ENCODE measurements at places on chromosomes 1 and 21.
A peak's percentile ranks its signal among the peaks of the same experiment; 100 is the strongest.

- DNase-seq, result peak; percentile 34
Measured at GRCh38 chr1:1510912-1511532, 940 bp upstream of the ATAD3A start.

- DNase-seq, result no peak
Measured at GRCh38 chr1:17258758-17259130, 9.8 kb downstream of the PADI3 start.

- no peak for DNase-seq
Measured at GRCh38 chr21:17708522-17709265, 96.0 kb upstream of the BTG3 start.

- no peak for DNase-seq
Measured at GRCh38 chr1:167446966-167447365, 71.4 kb downstream of the CD247 start.

DNA sequence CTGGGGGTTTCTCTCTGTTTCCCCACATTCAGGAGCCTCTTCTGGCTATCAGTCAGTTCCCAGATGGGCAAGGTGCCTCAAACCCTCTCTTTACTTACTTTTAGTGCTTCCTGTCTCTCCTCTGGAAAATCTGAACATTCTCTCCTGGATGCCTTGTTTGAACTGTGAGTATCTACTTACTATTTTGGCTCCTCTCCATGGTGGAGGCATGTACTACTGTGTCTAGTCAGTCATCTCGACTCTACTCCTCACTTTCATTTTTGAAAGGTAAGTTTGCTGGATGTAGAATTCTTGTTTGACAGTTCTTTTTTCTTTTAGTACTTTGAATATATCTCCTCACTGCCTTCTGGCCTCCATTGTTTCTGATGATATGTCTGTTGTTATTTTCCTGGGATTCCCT is 70.9 kb upstream of the FAM78B start:
- no peak for DNase-seq

DNA sequence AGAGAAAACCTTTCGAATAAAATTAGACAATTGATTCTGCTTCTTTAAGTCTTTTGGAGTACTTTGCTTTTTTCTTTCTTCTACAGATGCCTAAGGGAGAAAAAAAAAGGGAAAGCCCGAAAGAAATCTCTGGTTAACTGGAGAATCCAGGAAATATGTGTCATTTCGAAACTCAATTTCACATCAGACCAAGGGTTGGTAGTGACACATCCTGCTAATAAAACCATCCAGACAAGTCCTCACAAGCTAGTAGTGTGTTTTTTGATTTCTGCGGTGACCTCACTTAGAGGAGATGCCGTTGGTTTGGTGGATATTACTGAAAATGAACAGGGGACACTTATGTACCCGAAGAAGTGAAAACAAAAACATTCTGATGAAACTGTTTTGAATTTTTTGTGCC is 726.5 kb upstream of the ADAMTS5 start:
- DNase-seq, result no peak

- no peak for DNase-seq
Measured at GRCh38 chr1:155011437-155012025, 8.9 kb downstream of the ZBTB7B start.

- no peak for DNase-seq
Measured at GRCh38 chr1:30847358-30847972, 61.1 kb downstream of the SDC3 start.

- DNase-seq, result peak; percentile 52
Measured at GRCh38 chr21:38355992-38356781, 99.4 kb downstream of the KCNJ15 start.

DNA sequence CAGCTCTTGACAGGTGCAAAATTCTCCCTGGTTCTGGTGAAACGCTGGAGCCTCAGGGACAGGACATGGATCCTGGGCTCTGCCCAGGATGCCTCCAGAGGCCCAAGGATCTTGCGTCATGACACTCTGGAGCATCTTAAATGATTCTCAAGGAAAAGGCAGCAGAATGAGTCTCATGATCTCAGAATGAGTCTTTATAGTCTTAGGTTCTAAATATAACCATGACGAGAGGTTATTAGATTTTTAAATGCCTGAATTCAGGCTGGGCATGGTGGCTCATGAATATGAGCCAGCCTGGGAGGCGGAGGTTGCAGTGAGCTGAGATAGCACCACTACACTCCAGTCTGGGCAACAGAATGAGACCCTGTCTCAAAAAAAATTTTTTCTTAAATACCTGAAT is 55.5 kb downstream of the ECE1 start:
- no peak for DNase-seq

- no peak for DNase-seq
Measured at GRCh38 chr1:5239911-5240310, 585.5 kb downstream of the AJAP1 start.

DNA sequence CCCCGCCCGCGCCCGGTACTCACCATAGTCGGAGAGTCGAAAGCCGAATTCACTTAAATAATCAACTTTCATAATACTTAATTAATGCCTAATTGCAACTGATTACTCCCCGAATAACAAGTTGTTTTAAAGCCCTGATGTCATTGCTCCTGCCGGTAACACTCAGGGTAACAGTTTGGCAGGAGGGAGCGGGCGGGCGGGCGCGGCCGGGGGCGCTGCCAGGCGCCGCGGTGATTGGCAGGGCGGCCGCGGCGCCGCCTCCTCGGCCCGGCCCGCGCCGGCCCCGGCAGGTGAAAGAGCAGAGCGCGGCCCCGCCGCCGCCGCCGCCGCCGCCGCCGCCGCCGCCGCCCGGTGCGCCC is 102.2 kb downstream of the CASZ1 start:
- no peak for DNase-seq

DNA sequence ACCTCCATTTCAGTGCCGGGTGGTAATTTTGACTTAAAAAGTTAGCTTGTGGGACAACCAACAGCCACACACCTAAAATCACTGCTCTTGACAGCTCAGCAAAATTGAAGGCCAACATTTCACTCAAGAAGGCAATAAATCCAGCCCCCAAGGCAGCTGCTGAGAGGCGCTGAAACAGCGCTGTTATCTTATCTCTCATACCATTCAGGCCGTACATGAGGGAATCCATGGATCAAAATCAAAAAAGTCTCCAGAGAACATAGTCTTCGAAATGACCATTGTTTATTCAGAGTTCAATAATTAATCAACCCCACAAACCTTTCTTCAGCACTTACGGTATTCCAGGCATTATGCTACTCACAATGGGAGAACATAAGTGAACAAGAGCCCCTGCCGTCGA is 38.5 kb downstream of the ZBTB18 start:
- DNase-seq, result no peak

DNA sequence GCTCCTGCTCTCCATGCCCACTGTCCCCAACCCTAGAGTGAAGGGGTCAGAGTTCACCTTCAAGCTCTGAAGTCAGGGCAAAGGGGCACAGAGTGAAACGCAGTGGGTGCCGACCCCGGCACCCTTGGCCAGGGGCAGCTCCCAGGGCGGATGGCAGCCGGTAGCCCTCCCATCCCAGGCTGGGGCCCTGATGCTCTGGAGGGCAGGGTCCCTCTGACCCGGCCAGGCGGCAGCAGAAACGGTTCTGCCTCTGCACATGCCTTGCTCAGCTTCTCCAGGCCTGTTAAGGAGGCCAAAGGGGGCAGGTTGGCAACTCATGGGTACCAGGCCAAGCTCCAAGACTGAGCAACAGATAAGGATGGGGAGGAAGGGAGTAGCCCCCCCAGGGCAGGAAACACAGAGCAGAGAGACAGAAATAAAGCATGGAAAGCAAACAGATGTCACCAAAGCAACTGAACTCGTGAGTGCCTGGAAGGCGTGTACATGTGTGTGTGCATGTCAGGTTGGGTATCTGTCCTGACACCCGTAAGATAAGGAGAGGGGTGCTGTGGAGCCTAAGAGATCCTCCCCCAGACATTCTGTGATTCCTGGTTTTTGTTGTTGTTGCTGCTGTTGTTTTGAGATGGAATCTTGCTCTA is 112.3 kb upstream of the IFFO2 start:
- no peak for DNase-seq

- DNase-seq, result no peak
Measured at GRCh38 chr21:29394051-29394450, 95.3 kb downstream of the BACH1 start.

DNA sequence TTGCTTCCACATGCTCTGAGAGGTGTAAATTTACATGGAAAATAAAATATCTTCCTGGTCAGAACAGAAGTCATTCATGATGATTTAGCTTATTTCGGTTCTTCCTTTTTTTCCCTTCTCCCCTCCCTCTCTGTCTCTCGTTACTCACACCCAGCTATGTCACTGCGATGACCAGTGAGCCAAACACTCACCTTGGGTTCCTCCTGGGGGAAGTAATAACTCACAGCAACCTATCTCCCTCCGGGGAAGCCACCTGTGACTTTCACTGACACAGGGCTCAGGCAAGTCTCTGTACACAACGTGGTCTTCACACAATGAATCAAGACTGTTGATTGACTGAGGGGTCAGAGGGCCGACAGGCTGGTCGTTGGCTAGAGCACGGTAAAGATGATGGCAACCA is 135.3 kb upstream of the VANGL1 start:
- no peak for DNase-seq

DNA sequence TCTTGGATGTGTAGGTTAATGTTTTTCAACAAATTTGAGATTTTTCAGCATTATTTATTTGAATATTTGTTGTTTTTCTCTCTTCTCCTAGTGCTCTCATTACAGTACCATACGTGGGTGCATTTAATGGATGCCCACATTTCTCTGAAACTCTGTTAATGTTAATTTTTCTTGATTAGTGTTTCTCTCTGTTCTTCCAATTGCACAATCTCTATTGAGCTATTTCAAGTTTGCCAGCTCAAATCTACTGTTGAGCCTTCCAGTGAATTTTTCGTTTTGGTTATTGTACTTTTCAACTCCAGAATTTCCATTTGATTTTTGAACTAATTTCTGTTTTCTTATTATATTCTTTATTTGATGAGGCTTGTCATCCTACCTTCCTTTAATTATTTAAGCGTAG is 31.7 kb downstream of the CFAP57 start:
- DNase-seq, result no peak

GRCh38 chr21:45577801-45578175 is 35.5 kb upstream of the SLC19A1 start:
- no peak for DNase-seq
